ENCODE measurements at places on chromosomes 12 and 14. TPM values are rescaled to one million over a fixed set of nuclear protein-coding genes. Genes with fewer than 3 reads are reported as not detected.

IRF9 gene
- 24.9 TPM for total RNA-seq

ARMH4 gene
- 3.1 TPM for total RNA-seq

SDSL gene
- total RNA-seq, result 12.9 TPM

PGAM5 gene
- 59.8 TPM for total RNA-seq

C12orf43 gene
- total RNA-seq, result 15.3 TPM

KRT71 gene
- not detected for total RNA-seq

AHSA1 gene
- total RNA-seq, result 178 TPM

RFLNA gene
- total RNA-seq, result not detected

TC2N gene
- total RNA-seq, result not detected

NTF3 gene
- total RNA-seq, result 1.3 TPM

TFCP2 gene
- total RNA-seq, result 19.7 TPM

CRACR2A gene
- not detected for total RNA-seq

MAGOHB gene
- 35.9 TPM for total RNA-seq

ENDOU gene
- total RNA-seq, result not detected

MARCHF9 gene
- total RNA-seq, result 12.9 TPM

SIX6 gene
- total RNA-seq, result not detected

RND1 gene
- total RNA-seq, result 0.12 TPM

TBC1D30 gene
- total RNA-seq, result 0.26 TPM

FAM222A gene
- 4.2 TPM for total RNA-seq

GAS2L3 gene
- 25.4 TPM for total RNA-seq

MYRFL gene
- not detected for total RNA-seq

PTPRQ gene
- 0.12 TPM for total RNA-seq

OLR1 gene
- 26.5 TPM for total RNA-seq

POTEM gene
- not detected for total RNA-seq

SIX4 gene
- total RNA-seq, result 7.5 TPM

SOX5 gene
- total RNA-seq, result not detected
